Naive thymus-derived CD8-positive, alpha-beta T cell (primary cell): ENCODE measurements at places on chromosomes 16 and 17. TPM values are rescaled to one million over a fixed set of nuclear protein-coding genes. Genes with fewer than 3 reads are reported as not detected.
A peak's percentile ranks its signal among the peaks of the same experiment; 100 is the strongest.

- DNase-seq: no peak
These were observed 4.5 kb upstream of the RSKR start for GRCh38 chr17:28618464-28618863.

- no peak for DNase-seq
These were observed 44.2 kb upstream of the TANC2 start for GRCh38 chr17:62921817-62922216.

DNA sequence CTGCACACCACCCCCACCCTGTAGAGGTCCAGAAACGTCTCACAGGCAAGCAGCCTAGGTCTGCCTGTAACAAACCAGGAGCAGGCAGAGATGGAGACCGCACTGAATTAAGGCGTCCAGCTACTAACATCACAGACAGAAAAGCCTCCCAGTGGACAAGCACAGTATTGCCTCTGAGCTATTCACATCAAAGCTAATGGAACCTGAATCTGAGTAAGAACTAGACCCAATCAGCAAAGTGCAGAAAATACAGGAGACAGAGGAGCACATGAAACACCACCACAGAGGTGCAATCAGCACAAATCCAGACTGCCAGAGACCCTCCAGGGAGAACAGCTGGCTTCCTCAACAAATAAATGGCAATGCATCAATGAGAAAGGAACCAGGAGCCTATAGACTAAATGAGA, 22.2 kb upstream of the PEMT start:
- DNase-seq: peak; percentile 53

- DNase-seq: no peak
These were observed 8.0 kb downstream of the HS3ST3A1 start for GRCh38 chr17:13593757-13594156.

DNA sequence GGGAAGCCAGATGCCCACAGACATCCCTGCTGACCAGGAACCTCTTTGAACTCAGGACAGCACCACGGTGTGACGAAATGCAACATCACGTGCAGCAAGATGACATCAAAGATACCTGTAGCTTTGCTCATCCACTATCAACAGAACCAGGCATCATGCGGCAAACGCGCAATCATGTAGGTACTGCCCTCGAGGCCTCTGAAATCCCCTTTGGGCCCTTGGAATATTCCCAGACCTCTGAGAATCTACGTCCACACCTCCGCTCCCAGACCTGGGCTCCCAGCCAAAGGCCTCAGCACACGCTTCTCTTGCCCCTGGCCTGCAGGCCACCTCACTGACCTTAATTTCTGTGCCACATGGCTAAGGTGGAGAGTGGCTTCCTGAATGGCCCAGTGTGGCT, 7.3 kb downstream of the CX3CL1 start:
- no peak for DNase-seq

DNA sequence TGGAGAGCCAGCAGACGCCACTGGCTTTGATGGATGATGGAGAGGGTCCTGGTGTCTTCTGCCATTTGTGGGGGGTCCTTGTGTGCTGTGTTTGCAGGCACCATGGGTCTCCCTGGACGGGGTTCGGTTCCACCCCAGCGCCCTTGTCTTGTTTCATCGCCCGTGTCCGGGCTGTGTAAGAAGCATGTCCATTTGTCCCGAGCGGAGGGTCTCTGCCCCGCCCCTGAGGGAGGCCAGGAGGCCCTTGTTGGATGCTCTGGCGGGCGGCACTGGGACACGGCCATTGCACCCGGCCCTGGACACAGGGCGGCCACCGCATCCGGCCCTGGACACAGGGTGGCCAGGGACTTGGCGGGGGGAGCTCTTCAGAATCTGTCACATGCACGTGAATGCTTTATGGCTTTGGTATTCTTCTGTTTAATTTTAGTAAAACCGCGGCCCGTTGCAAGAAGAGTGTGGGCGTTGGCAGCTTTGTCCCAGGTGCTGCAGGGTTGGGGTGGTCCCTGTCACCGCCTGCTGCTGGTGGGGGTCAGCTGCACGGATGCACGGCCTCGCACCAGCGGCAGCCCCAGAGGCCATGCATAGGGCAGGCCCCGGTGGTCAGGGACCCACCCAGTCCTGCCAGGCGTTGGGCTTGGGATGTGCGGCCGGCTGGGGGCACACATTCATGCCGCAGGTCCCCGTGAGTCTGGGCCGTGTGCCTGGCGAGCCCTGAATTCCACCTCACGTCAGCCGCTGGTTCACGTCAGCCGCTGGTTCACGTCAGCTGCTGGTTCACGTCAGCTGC, 21.0 kb upstream of the ZNF750 start:
- DNase-seq: no peak

Gene KRT25
- not detected for total RNA-seq
